ENCODE measurements at places on chromosomes 3 and 15.

DNA sequence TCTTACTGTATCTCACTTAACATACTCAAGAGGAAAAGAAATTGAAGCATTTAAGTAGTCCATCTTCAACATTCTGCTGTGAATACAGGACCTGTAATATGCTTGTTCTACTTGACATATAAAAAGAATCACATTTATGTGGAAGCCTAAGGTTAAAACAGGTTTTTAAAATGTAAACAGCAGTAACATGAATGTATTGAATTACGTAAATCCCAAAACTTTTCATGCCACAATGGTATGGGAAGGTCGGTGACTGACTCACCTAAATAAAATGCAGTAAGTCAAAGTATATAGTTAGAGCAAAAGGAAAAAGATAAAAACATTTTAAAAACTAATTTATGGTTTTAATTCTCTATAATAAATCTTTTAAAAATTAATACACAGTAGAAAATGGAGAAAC is 115.7 kb upstream of the TJP1 start:
- no peak for DNase-seq

DNA sequence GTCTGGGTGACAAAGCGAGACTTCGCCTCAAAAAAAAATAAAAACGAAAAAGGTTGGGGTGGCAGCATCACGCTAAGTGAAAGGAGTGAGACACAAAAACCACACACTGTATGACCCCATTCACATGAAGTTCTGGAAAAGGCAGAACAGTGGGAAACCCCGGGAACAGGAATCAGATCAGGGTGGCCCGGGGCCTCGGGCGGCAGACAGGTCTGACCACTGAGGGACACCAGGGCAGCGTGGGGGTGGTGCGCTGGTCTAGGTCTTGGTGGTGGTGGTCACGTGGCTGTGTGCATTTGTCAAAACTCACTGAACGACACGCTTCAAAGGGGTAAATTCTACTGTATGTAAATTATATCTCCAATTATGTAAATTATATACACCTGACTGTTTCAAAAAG is 79.7 kb upstream of the PRR20G start:
- DNase-seq: no peak

GRCh38 chr3:95134693-95135413 is 1072.0 kb downstream of the NSUN3 start:
- no peak for DNase-seq

DNA sequence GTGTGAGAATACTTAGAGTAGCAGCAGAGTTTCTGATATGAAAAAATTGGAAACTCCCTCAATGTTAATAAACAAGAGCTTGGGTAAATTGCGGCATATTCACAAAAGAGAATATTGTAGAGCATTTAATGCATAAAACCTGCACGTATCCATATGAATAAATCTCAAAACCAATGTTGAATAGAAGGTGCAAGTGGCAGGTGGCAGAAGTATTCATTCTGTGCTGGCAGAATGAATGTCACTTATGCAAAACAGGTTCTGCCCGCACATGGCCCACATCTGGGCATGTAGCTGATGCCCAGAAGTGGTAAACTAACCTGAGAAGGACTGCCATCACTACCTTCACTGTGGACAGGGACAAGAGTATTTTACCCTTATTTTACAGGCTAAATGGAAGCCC is 14.1 kb upstream of the PRSS50 start:
- no peak for DNase-seq

DNA sequence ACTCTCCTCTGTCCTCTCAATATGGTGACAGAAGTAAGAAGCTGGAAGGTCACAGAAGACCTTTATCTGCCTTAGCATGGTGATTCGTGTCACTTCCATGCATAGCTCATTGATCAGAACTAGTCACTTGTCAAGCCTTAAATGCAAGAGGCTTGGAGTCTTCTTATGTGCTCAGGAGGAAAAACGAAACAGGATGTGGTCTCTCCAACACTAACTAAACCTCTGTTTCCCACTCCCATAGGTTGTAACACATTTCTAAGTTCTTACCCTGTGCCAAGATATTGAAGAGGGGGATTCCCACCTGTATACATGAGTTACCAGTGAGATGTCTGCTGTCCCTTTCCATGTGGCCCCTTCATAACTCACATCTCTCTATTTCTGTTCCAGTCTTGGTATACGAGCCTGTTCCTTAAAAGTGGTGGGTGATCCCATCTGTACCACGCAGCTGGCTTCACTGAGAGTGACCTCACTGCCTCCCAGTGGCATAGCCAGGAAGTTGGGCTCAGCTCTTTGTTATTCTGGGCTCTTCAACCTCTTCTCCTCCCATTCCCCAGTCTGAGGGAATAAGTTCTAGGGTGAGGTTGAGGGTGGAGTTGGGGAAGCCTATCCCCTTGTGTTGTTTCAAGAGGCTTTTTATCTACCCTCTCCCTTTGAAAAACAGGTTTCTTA is 203.2 kb upstream of the PPP2R3A start:
- no peak for DNase-seq

DNA sequence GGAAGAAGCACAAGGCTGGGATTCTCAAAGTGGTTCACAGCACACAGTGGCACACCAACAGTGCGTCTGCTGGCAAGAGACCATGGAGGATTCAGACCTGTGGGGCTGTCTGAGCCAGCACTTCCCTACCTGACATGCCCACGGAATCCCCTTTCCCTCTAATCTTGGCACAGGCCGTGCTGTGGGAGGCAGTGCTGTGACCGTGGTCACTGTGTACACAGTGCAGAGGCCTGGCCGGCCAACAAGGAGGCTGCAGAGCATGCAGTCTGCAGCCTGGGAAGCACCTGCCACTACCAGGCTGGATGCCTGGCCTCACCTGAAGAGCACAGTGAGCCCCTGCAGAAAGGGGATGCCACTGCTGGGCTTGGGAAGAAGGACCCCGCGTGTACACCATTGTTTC is 301.0 kb upstream of the LYSMD4 start:
- DNase-seq: no peak

Data from stimulated activated CD4-positive, alpha-beta T cell treated with anti-CD3 and anti-CD28 coated beads, Interleukin-4, amount 100 ng/mL, for 4 hours (primary cell).